ENCODE measurements at places on chromosomes 11 and 22.
A peak's percentile ranks its signal among the peaks of the same experiment; 100 is the strongest.

DNA sequence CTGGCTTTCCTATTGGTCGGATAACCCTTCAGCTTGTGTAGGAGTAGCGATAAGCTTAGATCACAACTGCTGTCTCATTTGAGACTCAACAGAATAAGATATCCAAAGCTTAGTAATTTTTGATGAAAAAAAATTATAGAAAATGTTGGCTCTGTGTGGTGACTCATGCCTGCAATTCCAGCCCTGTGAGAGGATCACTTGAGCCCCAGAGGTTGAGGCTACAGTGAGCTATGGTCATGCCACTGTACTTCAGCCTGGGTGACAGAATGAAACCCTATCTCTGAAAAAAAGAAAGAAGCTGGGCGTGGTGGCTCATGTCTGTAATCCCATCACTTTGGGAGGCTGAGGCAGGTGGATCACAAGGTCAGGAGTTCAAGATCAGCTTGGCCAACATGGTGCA, 55.6 kb upstream of the RRM1 start:
- DNase-seq, result no peak

DNA sequence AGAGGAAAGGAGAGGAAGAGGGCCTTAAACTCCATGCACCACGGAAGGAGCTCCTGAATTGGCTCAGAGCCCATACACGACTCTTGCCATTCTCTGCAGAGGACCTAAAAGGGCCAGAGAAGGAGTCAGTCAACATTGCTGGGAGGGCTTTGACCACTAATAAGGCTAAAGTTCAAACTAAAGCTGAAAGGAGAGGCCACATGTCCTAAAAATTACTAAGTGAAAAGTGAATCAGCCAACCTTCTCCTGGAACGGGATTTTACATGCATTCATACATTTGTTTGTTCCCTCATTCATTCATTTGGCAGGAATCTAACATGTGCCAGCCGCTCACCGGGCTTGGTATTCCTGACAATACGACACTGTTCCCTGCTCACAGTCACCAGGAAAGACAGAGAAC, 10.5 kb downstream of the CLMP start:
- no peak for DNase-seq

GRCh38 chr11:78256962-78257361, 68.2 kb downstream of the USP35 start:
- DNase-seq, result peak; percentile 45

GRCh38 chr11:15918674-15919073, 437.7 kb downstream of the SOX6 start:
- DNase-seq, result no peak

DNA sequence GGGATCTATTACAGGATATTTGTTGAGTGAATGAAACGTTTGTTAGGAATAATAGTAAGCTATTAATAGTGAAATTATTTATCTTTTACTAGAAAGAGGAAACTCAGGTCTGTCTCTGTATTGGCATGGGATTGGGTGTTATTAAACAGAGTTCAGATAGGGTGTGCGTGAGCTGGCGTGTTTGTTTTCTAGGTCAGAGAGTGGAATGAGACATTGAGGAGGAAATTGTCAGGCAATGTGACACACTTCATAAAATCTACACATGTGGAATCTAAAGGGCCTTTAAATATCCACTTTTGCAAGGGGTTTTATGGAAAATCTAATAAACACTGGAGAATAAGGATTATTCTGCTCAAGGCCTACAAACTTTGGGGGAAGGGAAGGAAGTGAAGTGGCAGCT, 552.9 kb downstream of the NTM start:
- no peak for DNase-seq

DNA sequence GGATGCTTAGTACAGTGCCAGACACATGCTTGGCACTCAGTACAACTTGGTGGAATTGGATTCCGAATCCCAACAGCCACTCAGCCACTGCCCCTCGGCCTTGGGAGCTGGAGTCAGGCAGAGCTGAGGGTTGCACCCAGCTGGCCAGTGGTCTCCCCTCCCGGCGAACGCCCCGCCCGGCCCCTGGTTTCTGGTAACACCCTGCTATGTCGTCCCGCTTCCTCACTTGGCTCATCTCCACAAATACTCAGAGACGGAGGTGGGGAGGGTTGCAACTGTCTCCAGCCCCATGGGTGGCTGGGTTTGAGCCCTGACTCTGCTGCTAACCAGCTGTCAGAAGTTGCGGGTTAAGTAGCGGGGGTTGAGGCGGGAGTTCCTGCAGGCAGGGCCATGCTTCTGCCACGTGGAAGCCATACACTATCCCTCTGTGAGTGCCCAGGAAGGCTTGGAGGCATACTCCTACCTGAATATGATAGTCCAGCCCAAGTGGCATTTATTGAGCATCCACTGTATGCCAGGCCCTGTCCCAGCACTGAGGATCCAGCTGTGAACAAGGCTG, 67.1 kb downstream of the GRIK4 start:
- no peak for DNase-seq

DNA sequence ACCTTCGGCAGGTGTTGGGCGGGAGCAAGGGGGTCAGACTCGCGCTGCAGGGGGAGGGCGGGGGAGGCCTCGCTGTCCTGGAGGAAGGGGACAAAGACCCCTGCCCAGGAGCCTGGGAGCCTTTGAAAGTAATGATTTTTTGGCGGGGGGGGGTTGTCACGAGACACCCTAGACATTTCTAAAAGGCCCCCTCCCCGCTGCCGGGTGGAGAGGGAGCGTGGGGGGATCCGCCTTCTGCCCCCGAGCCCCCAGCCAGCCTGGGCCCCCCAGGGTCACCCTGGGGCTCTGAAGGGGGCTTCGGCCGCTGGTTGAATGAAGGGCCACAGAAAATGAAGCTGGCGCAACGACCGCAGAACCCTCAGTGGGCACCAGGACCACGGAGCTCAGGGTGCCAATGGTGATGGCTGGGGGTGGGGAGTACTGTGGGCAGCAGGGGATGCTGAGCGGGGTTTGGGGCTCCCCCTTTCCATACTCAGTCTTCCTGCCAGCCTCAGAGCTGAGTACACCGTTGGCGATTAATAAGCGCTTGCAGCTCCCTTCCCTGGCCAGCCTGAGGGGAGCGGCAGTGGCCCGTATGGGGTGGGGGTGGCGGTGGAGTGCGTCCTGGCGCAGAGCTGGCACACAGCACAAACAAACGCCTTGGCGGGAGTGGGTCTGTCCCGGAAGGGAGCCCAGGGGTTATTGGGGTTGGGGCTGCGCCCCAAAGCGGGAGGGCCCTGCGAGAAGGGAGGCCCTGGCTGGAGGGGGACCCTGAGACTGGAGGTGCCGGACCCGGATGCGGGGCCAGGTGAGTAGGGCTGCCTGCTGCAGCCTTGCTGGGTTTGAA, 1.2 kb upstream of the DUSP8 start:
- DNase-seq, result no peak

DNA sequence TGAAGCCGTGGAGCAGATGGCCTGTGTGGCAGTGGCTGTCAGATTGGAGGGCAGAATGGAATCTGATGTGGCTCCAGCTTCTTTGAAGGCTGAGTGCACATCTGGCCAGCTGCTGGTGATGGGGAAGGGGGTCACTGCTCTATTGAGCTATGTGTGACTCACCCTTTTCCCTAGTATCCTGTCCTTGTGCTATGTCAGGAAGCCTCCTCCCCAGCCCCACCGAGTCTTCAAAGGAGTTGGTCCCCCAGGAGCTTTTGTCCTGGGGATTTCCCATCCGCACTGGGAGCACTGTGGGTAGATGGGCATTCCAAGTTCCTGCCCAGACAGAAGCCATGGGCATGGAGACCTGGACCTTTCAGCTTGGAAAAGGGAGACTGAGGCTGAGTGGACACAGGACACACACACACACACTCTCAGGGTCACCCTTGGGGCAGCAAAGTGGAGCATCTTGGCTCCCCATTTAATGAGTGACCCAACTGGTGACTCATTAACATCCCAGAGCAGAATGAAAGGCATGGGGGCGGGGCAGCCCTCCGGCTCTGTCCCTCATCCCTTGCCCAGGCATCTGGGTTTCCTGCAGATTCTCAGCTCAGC, 3.3 kb downstream of the SERPINH1 start:
- no peak for DNase-seq

DNA sequence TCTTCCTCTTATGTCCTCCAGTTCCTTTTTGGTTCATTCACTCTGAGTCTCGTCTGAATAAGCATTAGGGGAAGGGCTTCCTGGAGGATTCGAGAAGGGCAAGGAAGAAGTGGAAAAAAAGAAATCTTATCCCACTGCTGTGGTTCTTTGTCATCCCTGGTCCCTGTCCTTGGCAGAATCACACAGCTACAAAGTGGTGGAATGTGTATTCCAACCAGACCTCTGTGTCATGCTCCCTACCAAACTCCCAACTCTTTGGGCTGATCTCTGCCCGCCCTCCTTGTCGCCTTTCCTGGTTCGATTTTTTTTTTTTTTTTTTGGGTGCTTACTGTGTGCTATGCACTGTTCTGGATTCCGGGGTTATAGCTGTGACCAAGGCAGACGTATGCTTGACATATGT, 61.0 kb downstream of the TEAD1 start:
- no peak for DNase-seq

DNA sequence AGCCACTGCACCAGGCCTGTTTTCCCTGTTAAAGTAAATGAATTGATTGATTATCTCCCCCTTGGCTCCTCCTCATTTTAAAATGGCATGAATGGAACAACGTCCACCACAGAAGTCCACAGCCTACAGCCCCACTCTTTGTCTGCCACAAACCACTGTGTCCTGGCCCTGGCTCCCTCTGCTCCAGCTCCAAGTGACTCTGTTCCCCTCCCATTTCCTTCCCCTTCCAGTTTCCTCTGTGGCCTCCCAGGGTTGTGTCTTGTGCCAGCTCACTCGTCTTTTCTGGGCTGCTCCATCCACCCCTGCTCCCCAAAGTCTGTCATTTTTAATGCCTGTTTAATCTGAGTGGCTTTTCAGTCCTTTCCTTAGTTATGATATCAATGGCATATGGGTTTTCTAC, 52.4 kb upstream of the CD5 start:
- DNase-seq, result no peak
